Left renal pelvis (tissue), 4 donors: ENCODE measurements at places on chromosomes 6 and 20. TPM values are rescaled to one million over a fixed set of nuclear protein-coding genes. Genes with fewer than 3 reads are reported as not detected.

Gene CD40
- 4.8 TPM for polyA plus RNA-seq

Gene PBOV1
- polyA plus RNA-seq, result 0.07 TPM

Gene NRSN1
- 1.2 TPM for polyA plus RNA-seq

Gene MSH5
- polyA plus RNA-seq, result 16.0 TPM

Gene C20orf202
- 0.27 TPM for polyA plus RNA-seq

Gene CST8
- not detected for polyA plus RNA-seq

- DNase-seq, result no peak
Measured at GRCh38 chr20:46773680-46774079, 64.2 kb downstream of the SLC2A10 start.

- DNase-seq, result no peak
Measured at GRCh38 chr6:64904616-64905015, 802.4 kb downstream of the EYS start.

- DNase-seq, result no peak
Measured at GRCh38 chr20:56513161-56514150, 11.1 kb upstream of the FAM209A start.

DNA sequence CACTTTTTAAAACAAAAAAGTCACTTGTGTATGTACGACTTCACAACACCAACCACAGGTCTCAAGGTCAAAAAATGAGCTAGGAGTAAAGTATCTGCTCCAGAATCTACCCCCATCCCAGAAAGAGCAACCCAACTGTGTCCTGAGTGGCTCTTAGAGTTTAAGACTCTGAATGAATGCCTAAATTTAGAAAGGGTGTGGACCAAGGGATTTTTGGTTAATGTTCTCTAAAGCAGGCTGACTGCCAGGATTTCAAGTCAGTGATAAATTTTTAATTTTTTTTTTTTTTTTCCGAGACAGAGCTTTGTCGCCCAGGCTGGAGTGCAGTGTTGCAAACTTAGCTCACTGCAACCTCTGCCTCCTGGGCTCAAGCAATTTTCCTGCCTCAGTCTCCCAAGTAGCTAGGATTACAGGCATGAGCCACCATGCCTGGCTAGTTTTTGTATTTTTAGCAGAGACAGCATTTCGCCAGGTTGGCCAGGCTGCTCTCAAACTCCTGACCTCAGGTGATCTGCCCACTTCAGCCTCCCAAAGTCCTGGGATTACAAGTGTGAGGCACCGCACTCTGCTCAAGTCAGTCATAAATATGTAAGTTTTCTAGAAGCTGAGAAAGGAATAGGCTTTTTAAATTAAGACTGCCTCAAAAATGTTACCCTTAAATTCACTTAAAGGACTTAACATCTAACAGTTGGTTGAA, 20.2 kb downstream of the STAU1 start:
- no peak for DNase-seq

- no peak for DNase-seq
Measured at GRCh38 chr6:134943522-134944111, 6.3 kb downstream of the ALDH8A1 start.

DNA sequence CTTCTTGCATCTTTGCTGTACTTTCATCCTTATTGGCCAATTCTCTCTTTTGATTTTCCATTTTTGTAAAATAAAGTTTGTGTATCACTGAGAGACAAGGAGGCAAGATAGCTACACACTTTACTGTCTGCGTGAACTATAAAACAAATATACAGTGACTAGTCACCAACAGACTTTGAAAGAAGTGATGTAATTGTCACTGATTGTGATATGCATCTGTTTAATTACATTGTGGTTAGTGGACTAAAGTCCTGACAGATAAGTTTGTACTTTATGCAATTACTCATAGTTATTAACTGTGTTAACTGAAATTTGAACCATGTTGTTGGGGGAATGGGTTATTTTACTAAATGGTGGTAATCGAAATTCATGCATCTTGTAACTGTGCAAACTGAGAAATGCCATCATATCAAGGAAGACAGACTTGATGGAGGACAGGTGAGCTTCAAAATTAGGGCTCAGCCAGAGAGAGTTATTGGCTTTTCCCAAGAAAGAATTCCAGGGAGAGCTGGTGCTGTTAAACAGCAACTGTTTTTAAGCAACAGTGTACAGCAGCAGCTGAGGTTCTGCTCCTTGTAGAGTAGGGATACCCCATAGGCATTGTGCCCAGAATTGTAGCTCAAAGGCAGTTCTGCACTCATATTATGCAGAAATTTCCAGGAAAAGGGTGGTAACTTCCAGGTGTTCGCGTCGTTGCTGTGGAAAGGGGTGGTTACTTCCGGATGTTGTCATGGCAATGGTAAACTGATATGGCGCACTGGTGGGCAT, 62.9 kb downstream of the EFHC1 start:
- no peak for DNase-seq

GRCh38 chr20:45833030-45833882, at the start of gene SNX21:
SNX21 (plus strand) TSS chr20:45833799; CDS start chr20:45833920, 121 bp downstream.
- DNase-seq, result no peak

- DNase-seq, result no peak
Measured at GRCh38 chr6:164294047-164294784, 879.7 kb downstream of the QKI start.

DNA sequence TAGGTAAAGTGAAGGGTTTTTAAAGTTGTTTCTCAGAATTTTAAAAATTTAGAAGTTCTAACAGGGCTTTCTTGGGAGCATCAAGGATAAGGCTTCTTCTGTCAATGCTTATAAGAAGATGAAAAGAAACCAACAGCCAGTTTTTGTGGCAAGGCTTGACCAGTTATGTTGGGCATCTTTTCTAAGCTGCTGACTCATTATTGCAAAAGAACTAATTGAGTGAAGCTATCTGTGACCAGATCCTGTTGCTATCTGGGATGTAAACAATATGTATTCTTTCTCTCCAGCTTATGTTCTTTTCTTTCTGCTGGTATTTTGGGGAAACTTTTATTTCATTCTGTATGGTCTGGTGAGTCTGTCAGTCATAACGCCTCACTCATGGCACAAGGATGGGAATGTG, 643.8 kb downstream of the HDGFL1 start:
- DNase-seq, result no peak

DNA sequence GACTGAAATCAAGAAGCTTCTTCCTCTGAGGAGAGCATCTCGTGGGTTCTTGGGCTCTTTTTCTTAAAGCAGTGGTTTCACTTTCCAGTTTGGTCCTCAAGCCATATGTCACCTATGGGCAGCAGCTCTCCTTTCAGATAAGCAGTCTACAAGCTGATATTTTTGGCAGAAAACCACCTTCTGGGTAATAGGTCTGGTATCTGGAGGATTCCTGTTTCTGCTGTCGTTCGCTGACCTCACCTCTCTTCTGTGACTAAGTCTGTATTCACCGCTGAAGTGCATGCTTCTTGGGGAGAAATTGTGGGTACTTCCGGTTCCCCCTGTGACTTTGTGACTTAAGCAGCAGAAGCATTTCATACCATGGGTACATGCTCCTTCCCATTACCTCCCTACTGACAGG, 193.6 kb downstream of the EDN1 start:
- DNase-seq, result no peak

GRCh38 chr20:584971-585301, 25.2 kb downstream of the TCF15 start:
- no peak for DNase-seq

GRCh38 chr6:118743746-118744145, 92.4 kb upstream of the CEP85L start:
- DNase-seq, result no peak

- DNase-seq, result no peak
Measured at GRCh38 chr20:56565511-56565910, 32.5 kb downstream of the FAM209B start.

DNA sequence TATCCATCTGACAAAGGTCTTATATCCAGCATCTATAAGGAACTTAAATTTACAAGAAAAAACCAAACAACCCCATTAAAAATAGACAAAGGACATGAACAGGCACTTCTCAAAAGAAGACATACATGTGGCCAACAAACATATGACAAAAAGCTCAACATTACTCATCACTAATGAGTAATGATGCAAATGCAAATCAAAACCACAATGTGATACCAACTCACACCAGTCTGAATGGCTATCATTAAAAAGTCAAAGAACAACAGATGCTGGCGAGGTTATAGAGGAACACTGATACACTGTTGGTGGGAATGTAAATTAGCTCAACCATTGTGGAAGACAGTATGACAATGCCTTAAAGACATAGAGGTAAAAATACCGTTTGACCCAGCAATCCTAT, 13.9 kb downstream of the MACROD2 start:
- DNase-seq, result no peak
